ENCODE measurements at places on chromosomes 3 and 15.
A peak's percentile ranks its signal among the peaks of the same experiment; 100 is the strongest.

DNA sequence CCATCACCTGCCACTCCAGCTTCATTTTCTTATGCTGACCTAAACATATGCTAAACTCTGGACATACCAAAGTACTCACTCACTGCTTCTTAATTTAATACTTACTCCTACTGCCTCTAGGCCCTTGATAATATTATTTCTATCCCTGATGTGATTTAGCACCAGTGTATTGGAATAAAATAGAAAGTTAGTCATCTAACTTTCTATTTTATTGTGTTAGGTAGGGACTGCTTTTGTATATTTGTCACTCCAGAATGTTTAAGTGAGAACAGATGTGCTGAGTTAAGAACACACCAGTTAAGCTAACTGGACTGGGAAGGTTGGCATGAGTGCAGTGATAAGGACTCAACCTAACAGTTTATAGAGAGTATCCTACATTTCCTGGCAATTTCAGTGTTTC lies 6.5 kb upstream of the CLDN16 start:
- peak; percentile 33 for DNase-seq

DNA sequence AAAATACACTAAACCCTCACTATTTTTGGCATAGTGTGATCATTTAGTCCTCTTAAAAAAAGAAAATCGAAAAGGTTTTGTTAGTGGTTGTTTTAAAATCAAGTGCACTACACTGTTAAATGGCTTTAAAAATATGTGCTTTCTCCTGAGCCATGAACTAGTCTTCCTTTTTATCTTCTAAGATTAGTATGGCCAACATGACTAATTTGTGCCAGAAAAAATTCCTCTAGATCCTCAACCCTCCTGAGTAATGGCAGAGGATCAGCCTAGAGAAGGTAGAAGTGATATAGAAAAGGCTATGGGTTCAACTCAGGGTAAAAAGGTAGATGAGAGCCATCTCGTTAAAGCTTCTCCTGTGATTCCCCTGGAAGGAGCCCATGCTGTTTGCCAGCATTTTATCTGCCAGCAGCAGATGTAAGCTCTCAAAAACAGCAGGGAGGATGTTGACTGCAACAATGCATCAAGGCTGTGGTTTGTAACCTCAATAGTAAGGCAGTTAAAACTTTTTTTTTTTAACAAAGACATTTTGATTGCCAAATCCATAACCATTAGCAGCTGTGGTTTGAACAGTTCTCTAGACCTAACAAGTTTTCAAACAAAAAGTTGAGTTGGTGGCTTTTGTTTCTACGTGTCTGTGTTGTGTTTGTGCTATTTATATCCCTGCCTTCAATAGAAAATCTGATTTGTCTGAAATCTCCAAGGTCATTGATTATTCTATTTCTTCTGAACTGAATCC lies 30.2 kb upstream of the ZNF609 start:
- DNase-seq: peak; percentile 94

- DNase-seq: no peak
Observed at GRCh38 chr15:39752991-39753390, 29.6 kb downstream of the FSIP1 start.

- DNase-seq: no peak
Observed at GRCh38 chr3:50658831-50659230, 15.9 kb upstream of the DOCK3 start.

- no peak for DNase-seq
Observed at GRCh38 chr3:9448643-9449042, 51.2 kb downstream of the SETD5 start.

DNA sequence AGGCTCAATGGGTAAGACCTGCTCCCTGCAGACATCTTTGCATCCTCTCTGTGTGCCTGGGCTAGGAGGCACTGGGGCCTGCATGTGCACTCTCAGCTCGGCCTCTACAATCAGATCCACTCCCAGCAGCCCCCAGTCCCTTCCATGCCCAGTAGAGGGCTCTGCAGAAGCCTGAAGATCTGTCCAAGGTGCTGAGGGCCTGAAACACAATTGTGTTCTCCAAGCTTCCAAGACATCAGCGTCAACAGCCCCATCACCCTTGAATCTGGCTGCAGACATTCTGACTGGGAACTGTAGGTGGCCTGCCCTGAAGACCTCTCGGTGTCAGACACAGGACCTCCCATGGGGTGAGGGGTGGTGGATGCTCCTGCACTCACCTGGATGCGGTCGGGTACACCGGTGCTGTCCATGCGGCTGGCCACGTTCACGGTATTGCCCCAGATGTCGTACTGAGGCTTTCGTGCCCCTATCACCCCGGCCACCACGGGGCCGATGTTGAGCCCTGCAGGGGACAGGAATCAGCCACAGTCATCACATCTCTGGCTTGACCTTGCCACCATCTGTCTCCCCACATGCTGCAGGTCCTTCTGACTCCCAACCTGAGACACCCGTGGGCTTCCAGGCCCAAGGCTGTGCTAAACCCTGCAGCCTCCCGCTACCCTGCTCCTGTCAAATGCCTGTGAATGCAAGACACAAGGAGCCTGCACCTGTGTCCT lies 84.7 kb downstream of the SEC22A start:
- DNase-seq: peak; percentile 60

- no peak for DNase-seq
Observed at GRCh38 chr15:68302729-68303128, 25.2 kb downstream of the FEM1B start.
